ENCODE measurements at places on chromosomes 12 and 14. TPM values are rescaled to one million over a fixed set of nuclear protein-coding genes. Genes with fewer than 3 reads are reported as not detected.

MYRFL gene
- not detected for total RNA-seq

DPY19L2 gene
- 2.4 TPM for total RNA-seq

DACT1 gene
- 0.89 TPM for total RNA-seq

DDN gene
- 0.50 TPM for total RNA-seq

PPTC7 gene
- 13.6 TPM for total RNA-seq

GRCh38 chr12:93786656-93787397 is 109.7 kb downstream of the CRADD start:
- no peak for DNase-seq

- no peak for DNase-seq
Measured at GRCh38 chr14:54776361-54777001, 126.1 kb downstream of the GCH1 start.

GRCh38 chr12:113172185-113172584 is 13.1 kb downstream of the DDX54 start:
- DNase-seq: no peak

DNA sequence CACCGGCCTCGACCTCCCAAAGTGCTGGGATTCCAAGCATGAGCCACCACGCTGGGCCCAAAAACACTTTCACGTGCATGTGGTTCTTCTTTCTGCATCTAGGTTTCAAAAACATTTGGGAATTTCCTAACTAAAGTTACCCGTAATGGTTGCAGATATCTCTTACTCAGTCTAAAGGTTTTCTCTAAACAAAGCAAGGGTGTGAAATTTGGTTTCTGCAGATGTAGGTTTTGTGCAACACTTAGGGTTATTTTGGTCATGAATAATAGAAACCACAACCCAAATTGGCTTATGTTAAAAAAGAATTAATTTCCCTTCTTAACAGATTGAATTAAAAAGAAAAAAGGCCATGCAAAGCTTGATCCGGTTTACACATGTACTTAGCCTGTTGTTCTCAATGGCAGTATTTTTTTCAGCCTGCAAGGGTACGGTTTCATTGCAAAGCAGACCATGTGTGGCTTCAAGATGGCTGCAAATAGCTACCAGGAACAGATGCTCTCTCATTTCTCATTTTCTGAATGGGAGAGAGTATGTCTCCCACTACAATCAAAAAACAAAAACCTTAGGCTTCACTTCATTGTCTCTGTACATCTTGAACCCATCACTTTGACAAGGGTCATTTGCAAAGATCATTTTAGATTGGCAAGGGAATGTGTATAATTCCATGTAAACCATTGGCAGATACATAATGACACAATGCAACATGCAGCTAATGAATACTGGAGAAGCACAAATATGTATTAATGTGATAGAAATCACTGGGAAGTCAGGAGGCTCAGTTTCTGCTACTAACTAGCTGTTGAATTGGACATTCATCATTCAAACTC is 491.2 kb upstream of the FLRT2 start:
- DNase-seq: no peak

GRCh38 chr14:92785667-92786426 is 8.3 kb upstream of the GOLGA5 start:
- DNase-seq: no peak

DNA sequence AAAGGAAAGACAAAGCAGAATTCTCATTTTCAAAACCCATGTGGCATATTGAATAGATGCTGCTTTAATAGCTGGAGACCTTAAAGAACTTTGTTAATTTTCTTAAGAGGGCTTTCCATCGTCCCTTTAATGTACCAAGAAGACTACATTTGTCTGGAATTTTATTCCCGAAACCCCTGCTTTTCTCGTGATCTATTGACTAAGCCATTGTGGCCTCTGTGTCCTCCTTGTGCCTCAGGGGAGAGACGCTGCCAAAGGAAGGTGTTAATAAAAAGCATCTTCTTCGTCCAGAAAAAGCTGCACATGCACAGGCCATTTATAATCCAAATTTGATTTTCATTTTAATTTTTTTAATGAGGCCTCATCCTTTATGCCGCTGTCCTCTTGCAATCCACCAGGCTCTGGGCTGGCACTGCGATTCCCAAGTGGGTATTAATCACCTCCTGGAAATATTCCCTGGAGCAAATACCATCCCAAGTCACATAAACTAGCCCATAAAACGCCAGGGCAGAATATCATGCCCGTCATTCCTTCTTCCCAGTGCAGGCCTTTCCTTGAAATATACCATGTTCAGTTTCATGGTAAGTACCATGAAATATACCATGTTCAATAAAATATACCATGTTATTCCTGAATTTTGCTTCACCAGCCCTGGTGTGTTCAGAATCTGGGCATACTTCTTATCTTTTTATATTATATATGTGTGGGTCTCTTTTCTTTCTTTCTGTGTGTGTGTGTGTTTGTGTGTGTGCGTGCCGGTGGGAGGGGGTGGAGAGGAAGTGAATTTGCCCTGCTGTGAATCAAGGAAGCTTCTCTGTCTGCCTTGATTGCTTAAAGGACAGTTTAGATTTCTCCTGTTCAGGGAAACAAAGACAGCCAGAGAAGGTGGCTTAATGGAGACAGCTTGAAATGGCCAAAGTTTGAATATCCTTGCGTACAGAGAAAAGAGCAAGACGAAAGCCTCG is 147.6 kb downstream of the PHETA1 start:
- DNase-seq: no peak

GRCh38 chr12:127340381-127340780 is 926.6 kb upstream of the TMEM132C start:
- no peak for DNase-seq

Data from NCI-H460 (cell line).